ENCODE measurements at places on chromosomes 16 and 17.

DNA sequence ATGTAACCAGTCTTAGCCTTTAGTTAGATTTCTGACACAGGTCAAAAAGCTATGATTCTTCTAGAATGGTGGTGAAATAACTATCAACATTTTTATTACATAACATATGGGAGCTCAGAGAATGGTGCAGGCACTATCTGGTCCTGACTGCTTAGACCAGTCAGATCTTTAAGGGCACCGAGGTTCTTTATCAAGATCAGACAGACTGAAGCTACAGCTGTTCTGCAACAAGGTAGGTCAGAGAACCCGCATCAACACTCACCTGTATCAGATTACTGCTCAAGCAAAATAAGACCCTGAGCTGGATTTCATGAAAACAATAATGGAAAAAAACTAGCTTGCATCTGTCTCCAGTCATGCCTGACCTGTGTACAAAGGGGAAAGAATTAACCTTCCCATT lies 160.4 kb downstream of the KCNJ2 start:
- DNase-seq, result no peak

GRCh38 chr17:45147581-45148182 lies 593 bp upstream of the HEXIM1 start:
- peak; percentile 84 for DNase-seq

DNA sequence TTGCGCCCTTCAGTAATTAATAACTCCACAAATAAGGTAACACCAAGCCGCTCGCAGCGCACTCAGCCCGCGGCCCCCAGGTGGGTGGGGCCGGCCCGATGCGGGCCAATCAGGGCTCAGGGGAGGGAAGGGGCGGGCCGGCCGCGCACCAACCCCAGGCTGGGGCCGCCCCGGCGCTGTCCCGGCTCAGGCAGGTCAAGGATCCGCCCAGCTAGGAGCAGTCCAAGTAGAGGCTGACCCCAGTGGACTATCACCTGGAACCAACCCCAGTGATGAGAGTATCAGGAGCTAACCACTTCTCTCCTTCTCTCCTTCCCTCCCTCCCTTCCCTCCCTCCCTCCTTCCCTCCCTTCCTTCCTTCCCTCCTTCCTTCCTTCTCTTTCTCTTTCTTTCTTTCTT lies 110.8 kb downstream of the C16orf78 start:
- peak; percentile 14 for DNase-seq

DNA sequence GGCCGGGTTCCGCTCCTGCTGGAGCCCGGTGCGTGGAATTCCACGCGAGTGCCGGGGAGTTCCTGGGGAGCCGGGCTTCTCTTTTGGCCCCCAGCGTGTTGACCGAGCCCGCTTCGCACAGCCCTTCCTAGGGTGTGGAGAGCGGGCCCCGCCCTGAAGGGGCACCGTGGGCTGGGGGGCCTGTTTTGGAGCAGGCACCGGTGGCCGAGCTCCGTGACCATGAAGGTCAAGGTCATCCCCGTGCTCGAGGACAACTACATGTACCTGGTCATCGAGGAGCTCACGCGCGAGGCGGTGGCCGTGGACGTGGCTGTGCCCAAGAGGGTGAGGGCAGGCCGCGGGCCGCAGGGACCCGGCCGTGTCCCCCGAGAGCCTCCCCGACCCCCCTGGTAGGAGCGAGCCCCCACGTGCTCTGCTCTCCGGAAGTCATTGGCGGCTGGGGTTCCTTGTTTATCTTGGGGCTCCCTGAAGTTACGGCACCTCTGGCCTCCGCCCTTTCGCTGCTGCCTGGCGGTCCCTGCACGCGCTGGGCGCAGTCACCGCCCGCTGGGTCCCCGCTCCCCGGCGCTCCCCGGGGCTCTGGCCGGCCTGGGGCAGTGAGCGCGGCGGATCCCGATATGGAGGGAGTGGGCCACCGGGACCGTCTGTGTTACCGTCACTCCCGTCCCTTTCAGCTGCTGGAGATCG lies 528 bp downstream of the HAGHL start:
- DNase-seq, result no peak

DNA sequence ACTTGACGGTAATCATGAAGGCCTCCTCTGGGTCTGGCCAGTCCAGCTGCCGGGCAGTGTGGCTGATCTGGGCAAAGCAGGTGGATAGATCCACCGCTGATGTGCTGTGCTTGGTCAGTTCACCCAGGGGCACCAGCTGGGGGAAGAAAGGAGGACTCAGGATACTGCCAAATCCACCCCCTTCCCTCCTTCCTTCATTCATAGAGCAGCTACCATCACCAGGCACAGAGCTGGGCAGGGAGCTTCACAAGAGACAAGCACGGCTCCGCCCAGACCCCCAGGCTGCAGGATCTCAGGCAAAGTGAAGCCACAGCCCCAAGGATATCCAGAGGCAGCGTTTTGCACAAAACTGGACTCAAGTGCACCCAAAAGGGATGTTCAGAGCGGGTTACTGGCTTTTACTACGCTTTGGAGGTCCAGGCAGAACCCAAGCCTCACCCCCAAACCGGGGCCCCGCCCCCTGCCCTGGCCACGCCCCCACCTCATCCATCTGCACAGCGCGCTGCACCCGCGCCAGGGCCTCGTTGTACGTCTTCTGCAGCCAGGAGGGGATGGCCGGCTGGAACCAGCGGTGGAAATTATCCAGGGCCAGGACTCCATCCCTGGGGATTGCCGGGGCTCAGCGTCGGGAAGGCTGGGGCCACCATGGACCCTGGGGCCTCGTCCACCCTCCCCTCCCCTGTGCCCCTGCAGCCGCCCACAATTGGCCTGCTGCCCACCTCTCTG lies 9.1 kb downstream of the UNC13D start:
- no peak for DNase-seq

DNA sequence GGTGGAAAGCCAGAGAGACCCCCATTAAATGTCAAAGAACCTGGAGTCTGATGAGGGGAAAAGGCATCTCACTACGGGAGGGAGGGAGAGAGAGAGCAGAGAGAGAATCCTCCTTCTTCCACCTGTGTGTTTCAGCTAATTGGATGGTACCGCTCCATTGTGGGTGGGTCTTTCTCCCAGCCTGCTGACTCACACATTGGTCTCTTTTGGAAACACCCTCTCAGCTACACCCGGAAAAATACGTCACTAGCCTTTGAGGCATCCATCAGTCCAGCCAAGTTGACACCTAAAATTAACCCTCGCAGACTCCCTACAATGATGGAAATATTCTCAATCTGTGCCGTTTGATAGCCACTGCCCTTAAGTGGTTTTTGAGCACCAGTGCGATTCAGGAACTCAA lies 100.4 kb downstream of the ELAC2 start:
- DNase-seq, result no peak

DNA sequence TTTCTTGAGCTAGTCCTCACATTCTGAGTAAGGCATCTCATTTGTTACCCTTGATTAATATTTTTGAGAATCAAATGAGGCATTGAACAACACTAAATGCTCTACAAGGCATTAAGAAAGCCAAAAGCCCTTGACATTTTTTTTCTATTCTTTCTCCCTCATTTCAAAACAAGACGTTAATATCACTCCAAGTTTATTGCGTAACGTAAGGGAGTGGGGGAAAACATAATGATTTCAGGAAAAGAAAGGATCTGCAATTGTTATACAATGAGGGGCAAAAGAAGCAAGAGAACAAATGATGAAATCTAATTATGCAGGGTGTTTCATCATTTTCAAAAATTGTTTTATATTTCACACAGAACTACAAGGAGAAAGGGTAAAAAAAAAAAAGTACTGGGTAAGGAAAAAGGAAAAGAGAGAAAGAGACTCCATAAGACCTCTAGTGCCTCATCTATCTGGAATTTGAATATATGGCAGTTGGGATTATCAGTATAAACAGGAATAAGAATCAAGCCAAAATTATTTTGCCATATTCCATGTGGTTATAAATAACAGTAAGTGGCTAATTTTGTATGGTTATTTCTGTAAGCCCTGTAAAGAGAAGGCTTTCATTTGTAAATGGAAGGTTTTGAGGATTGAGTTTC lies 163.0 kb downstream of the ABCA8 start:
- no peak for DNase-seq

DNA sequence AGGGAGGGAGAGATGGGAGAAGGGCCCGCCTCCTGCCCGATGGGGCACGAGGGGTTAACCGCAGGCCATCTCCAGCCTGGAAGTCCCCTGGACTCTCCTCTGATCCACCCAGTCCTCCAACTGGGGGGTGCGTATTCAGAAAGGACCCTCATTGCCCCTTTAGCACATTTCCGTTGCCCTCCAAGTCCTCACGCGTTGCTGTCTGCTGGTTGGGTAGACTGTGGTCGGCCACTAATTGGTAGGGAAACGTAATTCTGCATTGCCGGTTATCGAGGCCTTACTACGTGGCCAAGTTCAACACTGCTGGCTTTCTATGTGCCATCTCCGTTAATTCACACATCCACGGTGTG lies 103.4 kb downstream of the FOXL1 start:
- no peak for DNase-seq

GRCh38 chr17:1754430-1755112 lies 7.3 kb upstream of the SERPINF1 start:
- DNase-seq, result no peak

DNA sequence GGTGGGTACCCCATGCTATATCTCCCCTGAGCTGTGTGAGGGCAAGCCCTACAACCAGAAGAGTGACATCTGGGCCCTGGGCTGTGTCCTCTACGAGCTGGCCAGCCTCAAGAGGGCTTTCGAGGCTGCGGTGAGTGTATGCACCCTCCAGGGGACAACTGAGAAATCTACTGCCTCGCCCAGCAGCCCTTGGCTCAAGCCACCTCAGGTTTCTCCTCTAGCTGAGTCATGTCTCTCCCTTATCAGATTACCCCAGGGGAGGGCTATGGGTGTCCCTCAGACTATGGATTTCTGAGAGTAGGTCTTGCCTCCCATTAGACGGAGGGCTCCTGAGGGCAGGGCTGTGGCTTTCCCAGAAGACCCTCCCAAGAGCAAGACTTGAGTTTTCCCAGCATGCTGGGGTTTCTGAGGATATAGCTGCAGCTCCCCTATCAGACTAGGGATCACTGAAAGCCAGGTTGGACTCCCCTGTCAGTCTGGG lies 6.7 kb downstream of the NEK8 start:
- no peak for DNase-seq

- no peak for DNase-seq
These were observed 74.4 kb downstream of the MRM1 start for GRCh38 chr17:36675786-36676185.
